ENCODE measurements at places on chromosomes 3 and 15.

- H3K27ac ChIP-seq = no peak overlapping the region
- no peak for DNase-seq
- no peaks in the 10 kb centered on the region for H3K27me3 ChIP-seq
- no peaks in the 10 kb centered on the region for H3K4me1 ChIP-seq
Observed at GRCh38 chr3:74067296-74067695, 442.6 kb upstream of the PDZRN3 start.

DNA sequence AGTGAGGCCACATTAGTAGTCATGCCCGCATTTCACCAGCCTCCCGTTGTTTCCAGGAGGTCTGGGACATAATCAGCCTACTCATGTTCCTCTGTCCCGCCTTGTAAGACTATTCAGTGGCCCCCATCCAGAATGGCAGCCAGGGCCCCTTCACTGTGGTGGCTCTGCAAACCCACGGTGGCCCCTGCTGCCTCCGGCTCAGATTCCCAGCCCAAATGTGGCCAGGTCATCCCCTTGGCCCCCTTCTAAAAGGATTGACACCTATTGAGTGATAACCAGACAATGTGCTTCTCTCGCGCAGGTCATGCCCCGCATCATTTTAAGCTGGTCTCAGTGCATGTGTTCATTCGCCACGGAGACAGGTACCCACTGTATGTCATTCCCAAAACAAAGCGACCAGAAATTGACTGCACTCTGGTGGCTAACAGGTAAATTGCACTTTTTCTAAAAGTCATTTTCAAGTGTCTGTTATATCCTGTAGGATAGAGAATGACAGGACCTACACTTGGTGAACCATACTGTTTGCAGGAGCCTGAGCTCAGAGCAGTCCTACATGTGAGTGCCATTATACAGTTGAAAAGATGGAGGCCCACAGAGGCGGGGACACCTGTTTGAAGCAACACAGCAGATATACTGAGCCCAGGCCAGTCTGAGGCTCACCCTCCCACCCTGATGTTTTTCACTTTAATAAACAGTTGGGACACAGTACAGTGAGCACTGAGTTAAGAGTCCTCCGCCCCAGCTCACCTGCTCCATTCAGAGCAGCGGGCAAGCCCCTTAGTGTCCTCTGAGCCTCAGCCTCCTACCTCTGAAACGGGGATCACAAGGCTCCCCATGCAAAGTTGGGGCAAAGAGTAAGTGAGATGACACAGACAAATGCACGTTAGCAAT is 47.7 kb downstream of the PXYLP1 start:
- H3K4me3 ChIP-seq = no peak overlapping the region
- H3K36me3 ChIP-seq = no peaks in the 10 kb centered on the region
- no peaks in the 10 kb centered on the region for H3K4me1 ChIP-seq
- no peak overlapping the region for H3K27ac ChIP-seq

DNA sequence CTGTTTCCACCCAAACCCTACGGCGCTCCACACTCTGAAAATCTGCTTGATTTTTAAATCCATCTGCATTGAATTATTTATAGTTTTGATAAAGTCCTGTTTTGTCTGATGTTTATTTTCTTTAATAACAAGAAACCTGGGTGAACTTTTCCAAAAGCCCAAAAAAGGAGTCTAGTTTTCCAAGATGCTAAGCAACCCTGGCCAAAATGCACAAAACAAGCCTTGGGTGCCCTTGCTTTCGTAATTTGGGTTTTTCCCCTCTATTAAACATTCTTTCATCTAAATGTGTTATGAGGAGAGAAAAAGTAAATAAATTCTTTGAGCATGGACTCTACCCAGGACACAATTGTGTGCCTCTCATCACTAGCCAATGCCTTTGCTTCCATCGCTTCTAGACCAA is 468.9 kb downstream of the MCTP2 start:
- H3K4me3 ChIP-seq = no peak overlapping the region
- H3K27ac ChIP-seq = no peak overlapping the region
- no peak for DNase-seq
- H3K4me1 ChIP-seq = no peaks in the 10 kb centered on the region
- H3K36me3 ChIP-seq = no peaks in the 10 kb centered on the region

DNA sequence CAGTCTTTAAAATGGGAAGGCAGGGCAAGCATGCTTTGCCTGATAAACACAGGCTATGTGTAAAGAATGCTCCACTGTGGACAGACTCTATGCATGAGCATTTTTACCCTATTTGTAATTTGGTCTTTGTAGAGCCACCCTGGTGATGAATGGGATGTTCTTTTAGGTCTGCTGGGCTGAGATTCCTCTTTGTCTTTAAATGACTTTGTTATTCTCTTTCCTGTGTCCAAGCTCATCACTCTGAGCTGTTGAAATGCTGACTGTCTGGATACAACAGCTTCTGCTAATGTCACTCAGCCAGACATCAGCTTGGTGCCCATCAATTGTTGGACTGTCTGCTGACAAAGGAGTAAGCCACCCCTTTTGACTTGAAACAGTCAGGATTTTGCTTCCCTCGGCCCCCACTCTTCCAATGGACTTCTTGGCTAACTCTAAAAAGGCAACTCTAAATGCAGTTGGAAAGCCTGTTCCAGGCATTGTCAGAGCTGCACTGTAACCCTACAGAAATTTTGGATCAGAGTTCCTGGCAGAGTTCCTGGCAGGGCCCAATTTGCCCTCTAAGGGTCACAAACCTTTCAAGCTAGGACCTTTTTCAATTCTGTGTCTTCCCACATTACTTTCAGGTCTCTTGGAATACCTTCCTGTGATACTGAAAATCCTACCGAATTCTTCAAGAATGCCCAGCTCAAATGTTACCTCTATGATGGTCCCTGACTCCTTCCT is 40.5 kb upstream of the EIF1B start:
- H3K27me3 ChIP-seq = no peaks in the 10 kb centered on the region
- H3K4me1 ChIP-seq = no peaks in the 10 kb centered on the region
- no peak overlapping the region for H3K27ac ChIP-seq
- H3K4me3 ChIP-seq = no peak overlapping the region
- DNase-seq = no peak

- no peak overlapping the region for H3K4me3 ChIP-seq
- no peaks in the 10 kb centered on the region for H3K4me1 ChIP-seq
- H3K27ac ChIP-seq = no peak overlapping the region
- H3K36me3 ChIP-seq = no peaks in the 10 kb centered on the region
- no peaks in the 10 kb centered on the region for H3K27me3 ChIP-seq
- DNase-seq = no peak
Observed at GRCh38 chr3:176293276-176293675, 904.0 kb downstream of the TBL1XR1 start.

DNA sequence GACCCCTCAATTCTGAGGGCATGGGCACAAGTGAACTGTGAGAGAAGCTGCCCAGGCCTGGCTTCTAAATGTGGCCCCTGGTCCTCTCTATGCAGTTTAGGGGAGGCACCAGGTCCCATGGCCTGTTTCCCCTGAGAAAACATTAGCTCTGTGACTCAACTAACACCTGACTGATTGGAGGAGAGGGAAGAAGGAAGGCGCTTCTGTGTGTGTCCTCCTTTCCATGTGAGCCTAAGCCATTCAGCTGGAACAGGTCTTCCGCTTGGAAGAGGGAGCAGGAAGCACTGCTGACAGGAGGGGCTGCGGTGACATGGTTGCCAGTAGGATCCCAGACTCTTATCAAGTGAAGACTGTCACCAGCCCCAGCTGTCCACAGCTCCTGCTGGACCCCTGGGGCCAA is 79.5 kb downstream of the MYLK start:
- no peak overlapping the region for H3K27ac ChIP-seq
- no peak for DNase-seq

Measured in Panc1 (cell line).